ENCODE measurements at places on chromosomes 1 and 21.

DNA sequence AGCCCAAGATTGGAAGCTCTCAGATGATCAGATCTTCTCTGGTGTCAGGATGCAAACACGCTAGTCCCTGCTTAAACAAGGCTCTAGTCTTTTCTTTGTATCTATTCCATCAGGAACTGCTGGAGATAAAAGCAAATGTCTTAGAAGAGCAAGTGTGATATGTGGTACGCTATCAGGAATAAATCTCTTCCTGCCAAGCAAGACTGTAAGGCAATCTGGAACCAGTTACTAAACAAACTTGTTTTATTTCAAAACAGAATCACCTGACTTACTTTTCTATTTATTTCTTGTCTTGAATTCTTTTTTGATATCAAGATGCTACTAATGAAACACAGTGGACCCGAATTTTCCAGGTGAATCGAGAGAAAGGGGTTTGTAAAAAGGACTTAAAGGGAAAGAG lies 139.9 kb upstream of the ZNF644 start:
- no peak for DNase-seq

DNA sequence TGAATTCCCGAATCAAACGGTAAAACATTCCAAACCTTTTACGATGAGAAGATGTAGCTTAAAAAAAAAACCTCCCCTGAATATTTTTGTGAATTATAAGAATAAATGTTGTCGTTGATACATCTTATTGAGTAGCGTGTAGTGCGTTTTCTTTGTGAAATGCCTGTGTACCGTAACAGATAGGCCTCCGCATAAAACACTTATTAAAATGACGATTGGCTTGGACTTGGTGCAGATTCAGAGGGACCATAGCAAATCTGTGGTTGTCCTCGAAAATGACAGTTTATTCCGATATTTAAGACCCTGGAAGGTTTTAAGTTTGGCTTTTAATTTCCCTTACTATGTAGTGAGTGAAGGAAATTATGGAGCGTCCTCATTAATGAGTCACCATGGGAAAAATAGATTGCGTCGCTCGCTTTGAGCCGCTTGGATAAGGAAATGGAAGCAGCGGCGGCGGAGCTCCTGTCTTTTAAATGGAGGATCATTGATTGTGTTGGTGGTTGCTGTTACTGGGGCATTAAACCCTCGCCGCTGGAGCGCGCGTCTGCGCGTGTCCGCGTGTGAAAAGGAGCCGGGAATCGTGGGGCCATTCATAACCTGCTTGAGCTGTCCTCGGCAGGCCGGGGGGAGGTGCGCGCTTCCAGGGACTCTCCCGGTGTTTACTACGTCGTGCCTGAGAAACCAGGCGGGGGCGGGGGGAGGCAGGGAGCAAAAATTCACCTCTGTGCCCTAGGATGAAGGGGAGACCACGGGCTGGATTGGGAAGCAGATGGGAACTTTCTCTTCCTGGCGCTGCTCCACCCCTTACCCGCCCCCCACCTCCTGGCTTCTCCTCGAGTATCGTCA lies 1.6 kb downstream of the SPEN start:
- DNase-seq: peak; percentile 89

- DNase-seq: no peak
Measured at GRCh38 chr1:13549521-13549920, 34.1 kb upstream of the PDPN start.

- no peak for DNase-seq
Measured at GRCh38 chr1:212353181-212353580, 61.5 kb downstream of the PACC1 start.

DNA sequence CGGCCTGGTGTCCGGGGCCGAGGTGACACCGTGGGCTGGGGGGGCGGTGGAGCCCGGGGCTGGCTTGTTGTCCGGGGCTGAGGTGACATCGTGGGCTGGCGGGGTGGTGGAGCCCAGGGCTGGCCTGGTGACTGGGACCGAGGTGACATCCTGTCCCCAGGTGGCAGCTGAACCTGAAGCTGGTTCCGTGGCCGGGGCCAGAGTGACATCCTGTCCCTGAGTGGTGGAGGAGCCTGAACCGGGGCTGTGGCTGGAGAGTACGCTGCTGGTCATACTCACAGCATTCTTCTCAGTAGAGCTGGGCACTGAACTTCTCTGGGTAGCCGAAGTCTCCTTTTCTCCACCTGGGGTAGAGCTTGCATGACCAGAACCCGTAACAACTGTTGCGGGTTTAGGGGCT lies 15.8 kb downstream of the THBS3 start:
- DNase-seq: no peak

GRCh38 chr1:25810341-25811299 lies 9.1 kb upstream of the MTFR1L start:
- peak; percentile 77 for DNase-seq

GRCh38 chr1:158371188-158371953 lies 17.7 kb downstream of the CD1E start:
- DNase-seq: no peak

GRCh38 chr1:27397749-27398148 lies 5.3 kb downstream of the GPR3 start:
- no peak for DNase-seq

DNA sequence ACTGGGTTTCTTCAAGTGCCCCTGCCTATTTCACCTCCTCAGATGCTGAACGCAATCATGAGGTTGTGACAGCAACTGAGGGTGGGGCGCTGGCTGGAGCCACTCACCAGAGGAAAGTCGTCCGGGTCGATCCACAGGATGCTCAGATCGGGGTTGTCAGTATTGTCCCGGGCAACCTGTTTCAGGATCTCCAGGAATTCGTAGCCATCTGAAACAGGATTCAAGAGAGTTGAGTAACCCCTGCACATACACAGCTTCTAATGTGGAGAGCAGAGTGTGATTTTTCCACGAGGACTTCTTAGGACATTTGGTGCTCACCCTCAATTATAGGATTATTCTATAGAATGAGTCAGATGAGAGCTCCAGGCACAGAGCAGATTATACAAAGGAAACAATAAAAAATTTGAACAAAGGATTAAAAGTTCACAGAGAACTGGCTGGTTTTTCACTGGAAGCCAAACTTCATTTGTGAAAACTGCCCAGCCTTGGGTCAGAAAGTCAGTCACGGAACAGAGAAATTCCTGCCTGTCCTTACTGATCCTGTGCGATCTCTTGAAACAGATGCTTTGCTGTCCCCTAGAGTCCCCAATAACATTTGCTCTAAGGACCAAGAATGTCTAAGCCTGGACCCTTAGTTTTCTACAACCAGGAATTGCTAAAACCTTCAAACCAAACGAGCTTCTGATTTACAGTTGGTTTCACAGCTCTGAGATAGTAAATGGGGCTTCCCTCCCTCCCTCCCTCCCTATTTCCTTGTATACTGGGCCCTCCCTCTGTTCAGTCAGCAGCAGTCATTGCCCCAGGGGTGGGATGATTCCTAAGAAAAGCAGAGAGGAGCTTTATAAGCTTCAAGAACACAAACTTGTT lies 63.2 kb downstream of the CASQ2 start:
- no peak for DNase-seq

- no peak for DNase-seq
Measured at GRCh38 chr1:34776911-34777310, 4.1 kb upstream of the GJB3 start.

DNA sequence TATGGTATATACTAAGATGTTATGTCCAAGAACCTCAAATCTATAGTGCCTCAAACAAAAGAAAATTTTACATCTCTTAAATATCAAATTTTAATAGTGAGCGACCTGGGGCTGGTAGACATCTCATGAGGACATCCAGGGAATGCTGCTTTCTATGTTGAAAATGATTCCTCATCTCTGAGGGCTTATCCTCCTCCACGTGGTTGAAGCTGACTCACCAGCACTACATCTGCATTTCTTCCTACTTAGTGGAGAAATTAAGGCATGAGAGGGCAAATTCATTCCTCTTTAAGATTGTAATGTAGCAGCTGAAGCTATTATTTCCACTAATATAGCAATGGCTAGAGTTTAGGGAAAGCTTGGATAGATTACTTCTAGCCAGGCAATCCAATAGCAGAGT lies 529.5 kb downstream of the COL11A1 start:
- DNase-seq: no peak

GRCh38 chr21:42113926-42114409 lies 42.9 kb downstream of the UMODL1 start:
- DNase-seq: no peak

- no peak for DNase-seq
Measured at GRCh38 chr1:227994632-227995300, 12.0 kb upstream of the WNT3A start.

- no peak for DNase-seq
Measured at GRCh38 chr1:181073638-181074037, 14.9 kb upstream of the IER5 start.

GRCh38 chr21:25862596-25862995 lies 127.8 kb downstream of the GABPA start:
- DNase-seq: no peak

GRCh38 chr1:204308023-204308628 lies 51.6 kb downstream of the PLEKHA6 start:
- no peak for DNase-seq

DNA sequence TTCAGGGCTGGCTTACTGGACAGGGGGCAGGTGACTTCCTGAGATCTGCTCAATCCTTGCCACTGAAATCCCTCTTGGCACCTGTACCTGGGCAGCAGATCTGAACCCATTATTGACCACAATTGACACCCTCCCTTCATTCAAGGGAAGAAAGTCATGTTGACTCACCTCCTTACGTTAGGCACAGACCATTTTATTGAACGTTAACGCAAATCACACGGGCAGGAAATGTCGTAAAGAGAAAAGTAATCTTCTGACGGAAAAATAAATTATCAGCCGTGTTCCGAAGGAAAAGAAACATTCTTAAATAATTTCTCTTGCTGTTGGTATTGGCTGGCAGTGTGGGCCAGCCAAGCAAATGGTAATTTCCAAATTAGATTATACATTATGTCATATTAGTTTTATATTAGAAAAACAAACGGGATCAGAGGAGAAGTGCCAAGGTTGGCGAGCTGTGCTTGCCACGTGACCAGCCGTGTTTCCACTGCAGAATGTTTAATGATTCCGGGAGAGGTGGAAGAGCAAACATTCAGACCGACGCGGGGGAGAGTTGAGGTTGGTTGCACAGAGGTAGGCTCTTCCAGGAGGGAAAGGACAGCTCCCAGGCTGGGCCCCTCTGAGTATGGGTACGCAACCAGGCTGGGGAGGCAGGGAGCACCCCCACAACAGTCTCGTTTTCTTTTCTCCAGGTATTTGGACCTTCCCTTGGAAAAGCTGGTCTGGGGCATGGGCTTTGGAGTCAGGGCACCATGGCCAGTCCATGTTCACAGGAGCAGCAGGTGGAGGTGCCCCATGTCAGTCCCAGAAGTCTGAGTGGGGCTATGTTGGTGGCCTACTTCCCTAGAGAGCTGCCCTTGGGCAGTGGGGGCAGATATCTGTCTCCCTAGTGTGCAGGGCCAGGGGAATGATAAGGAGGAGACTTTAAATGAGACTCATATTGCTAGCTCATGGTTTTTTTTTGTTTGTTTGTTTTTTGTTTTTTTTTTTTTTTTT lies 121.1 kb downstream of the FOXD2 start:
- DNase-seq: no peak

GRCh38 chr1:18592368-18592767 lies 38.3 kb upstream of the PAX7 start:
- DNase-seq: no peak

- peak; percentile 48 for DNase-seq
Measured at GRCh38 chr1:147723691-147724323, 36.6 kb downstream of the GJA5 start.

GRCh38 chr21:44497703-44498126 lies 42.3 kb downstream of the KRTAP10-1 start:
- no peak for DNase-seq

- no peak for DNase-seq
Measured at GRCh38 chr1:52901384-52901783, 20.2 kb downstream of the ECHDC2 start.

DNA sequence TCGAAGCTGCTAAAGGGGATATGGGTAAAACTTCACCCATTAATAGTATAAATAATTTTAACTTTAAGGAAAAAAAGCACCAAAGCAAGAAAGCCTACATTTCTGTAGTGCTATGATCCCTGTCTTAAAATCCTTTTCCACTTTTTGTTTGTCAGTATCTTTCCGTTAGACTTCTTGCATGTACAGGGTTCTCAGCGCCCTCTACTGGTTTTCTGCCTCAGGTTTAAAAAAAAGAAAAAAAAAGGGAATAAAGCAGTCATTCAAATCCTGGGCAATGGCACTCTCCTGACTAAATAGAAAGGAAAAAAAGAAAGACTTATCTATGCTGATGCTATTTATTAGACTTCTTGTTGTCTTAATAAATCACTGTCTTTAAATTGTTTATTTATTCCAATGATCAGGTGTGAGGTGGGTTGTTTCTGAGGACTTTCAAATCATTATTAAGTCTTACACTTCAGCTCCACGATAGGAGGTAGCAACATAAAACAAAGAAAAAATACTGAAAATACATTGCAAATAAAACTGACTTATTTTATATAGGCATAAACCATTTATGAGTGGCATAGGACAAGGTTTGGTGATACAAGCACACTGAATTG lies 475.4 kb upstream of the NR5A2 start:
- DNase-seq: no peak

GRCh38 chr1:183331091-183331742 lies 87.0 kb downstream of the NMNAT2 start:
- DNase-seq: no peak

DNA sequence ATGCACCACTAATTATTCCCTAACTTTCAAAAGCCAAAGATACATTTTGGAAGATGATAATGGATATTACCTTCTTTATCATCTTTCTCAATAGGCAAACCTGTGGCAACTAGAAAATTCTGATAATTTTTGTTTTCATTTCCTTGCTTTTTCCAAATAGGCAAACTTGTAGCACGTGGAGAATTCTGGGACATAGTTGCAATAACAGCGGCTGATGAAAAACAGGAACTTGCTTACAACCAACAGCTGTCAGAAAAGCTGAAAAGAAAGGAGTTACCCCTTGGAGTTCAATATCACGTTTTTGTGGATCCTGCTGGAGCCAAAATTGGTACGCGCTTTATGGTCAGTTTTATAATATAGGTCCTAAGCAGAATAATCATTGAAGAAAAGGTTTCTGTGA lies 1.5 kb downstream of the FPGT start:
- DNase-seq: no peak

DNA sequence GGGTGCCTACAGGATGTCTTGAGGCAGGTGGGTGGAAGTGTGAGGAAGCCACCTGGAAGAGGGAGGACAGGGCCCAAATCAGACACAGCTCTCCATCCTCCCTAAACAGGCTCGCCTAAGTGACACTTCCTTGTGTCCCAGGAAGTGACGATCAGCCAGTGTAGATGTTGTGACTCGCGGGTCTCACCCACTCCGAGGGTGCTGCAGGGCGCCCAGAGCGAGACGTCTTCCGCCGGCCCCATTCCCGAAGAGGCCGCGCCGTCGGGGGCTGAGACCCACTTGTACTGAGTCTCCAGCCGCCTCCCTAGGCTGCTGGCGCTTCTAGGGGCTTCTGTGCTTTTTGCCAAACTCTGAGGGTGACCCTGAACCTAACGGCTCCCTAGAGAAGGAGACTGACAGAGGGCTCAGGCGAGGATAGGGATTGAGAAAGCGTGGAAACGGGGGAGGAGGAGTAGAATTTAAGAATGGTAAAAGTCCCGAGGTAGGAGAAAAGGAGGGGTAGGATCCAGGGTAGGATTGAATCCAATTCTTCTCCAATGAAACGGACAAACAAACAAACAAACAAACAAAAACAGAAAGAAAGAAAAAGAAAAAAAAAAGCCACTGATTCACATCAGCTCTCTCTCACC lies 543 bp upstream of the MARK1 start:
- DNase-seq: peak; percentile 63
